ENCODE measurements at places on chromosomes 3 and 15.

DNA sequence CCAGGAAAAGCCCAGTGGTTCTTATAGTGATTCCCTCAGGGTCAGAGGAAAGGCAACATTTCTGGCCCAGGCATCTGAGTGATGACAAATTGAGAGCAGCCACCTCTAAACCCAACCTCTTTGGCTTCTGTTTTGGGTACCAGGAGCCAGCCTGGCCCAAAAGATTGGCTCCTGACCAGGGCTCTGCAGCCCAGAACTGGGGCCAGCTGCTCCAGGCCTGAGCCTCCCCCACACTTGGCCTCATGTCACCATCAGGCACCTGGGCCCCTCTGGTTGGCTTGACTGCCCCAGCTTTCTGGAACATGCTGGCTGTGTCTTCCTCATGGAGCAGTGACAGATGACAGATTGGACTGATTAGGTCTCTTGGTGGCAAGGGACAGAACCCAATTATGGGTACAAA, 26.0 kb upstream of the HCN4 start:
- DNase-seq, result no peak

- peak; percentile 38 for DNase-seq
Observed at GRCh38 chr3:129966876-129967275, 7.6 kb upstream of the TRH start.

DNA sequence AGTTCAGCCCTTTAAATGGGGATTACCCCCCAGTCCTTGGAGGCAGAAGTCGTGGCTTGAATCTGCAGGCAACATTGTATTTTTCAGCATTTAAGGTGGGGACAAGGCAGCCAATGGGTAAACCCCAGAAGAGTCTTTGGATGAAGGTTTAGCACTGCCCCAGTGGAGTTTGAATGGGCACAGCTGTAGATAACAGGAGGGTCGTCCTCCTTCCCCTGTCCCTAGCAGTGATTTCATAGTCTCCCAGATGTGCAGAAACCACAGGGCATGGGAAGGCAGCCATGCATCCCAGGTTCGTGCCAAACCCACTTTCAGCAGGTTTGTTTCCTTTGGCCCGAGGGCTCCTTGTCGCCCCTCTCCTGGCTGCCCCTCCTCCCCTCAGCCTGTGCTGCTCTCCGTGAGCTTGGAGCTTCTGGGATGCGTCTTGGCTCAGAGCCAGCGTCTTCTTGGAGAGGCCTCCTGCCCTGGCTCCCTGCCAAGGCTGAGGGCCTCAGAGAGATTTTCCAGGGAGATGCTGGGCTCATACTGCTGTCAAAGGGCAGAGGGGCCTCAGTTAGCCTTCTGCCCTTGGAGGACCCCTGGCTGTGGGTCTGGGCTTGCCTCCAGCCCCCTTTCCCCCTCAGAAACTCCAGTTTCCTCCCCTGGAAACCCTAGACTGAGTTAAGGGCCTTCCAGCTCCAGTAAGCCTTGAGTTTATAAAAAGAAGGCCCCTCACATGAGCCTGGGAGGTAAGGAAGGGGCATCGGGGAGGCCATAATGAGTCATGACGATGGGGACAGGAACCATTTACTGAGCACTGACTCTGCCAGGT, 48.9 kb upstream of the POLG start:
- peak; percentile 50 for DNase-seq

DNA sequence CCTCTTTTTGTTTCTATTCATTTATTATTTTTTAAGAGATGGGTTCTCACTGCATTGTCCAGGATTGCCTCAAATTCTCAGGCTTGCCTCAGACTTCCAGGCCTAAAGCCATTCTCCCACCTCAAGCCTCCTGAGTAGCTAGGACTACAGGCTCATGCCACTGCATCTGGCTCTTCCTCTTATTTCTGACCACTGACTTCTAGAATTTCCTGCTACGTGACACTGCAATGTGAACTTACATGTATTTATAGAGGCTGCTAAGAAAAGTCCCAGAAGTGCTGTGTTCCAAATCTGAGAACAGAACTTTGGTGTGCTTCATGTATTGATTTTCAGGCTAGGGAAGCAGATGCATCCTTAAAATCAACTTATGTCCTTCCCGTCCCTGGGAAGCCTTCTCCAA, 407.4 kb downstream of the RSL24D1 start:
- no peak for DNase-seq

- peak; percentile 9 for DNase-seq
Observed at GRCh38 chr15:93043621-93044300, 45.2 kb downstream of the RGMA start.

GRCh38 chr15:62572797-62573196, 407.7 kb upstream of the C2CD4B start:
- peak; percentile 44 for DNase-seq

GRCh38 chr15:67133738-67134066, 68.3 kb downstream of the SMAD3 start:
- no peak for DNase-seq

- DNase-seq, result no peak
Observed at GRCh38 chr15:90644952-90645725, 72.0 kb upstream of the BLM start.

- no peak for DNase-seq
Observed at GRCh38 chr3:195421400-195421799, 21.4 kb downstream of the ACAP2 start.

GRCh38 chr15:82043130-82043673, 2.6 kb downstream of the MEX3B start:
- DNase-seq, result peak; percentile 17

GRCh38 chr15:67202091-67202490, 52.4 kb downstream of the AAGAB start:
- DNase-seq, result no peak

DNA sequence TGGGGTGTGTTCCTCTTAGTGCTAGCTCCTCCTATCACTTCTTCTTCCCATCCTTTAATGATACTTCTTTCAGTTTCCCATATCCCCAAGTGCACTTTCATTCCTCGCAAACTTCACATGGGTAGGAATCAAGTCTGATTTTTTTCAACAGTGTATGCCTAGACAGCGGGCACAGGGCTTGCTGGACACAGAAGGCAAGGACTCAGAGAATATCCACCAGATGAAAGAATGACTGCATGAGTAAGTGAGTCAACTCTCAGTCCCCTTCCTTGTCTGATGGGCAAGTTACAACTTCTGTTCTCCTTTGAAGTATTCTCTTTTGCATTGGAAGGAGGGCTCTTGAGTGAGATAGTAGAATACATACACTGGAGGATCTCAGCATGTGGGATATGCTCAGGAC, 3.1 kb upstream of the SQOR start:
- no peak for DNase-seq

DNA sequence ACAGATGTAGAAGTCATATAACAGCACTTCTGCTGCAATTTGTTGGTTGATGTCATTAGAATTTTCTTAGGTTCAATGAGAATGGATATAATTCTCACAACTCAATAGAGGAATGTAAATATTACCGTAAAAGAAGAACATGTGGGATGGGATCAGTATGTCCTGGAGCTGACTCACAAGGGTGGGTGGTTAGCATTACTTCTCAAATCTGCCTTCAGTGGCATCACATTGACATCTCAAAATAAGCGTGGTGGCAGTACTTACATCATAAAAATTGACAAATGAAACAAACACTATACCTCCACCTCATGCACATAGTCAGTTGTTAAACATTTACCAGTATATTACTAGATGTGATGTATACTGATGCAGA, 1068.0 kb upstream of the CADM2 start:
- DNase-seq, result no peak

- DNase-seq, result no peak
Observed at GRCh38 chr3:5220193-5220592, 32.7 kb downstream of the EDEM1 start.

GRCh38 chr15:67267951-67268941, 13.7 kb downstream of the IQCH start:
- DNase-seq, result peak; percentile 25

DNA sequence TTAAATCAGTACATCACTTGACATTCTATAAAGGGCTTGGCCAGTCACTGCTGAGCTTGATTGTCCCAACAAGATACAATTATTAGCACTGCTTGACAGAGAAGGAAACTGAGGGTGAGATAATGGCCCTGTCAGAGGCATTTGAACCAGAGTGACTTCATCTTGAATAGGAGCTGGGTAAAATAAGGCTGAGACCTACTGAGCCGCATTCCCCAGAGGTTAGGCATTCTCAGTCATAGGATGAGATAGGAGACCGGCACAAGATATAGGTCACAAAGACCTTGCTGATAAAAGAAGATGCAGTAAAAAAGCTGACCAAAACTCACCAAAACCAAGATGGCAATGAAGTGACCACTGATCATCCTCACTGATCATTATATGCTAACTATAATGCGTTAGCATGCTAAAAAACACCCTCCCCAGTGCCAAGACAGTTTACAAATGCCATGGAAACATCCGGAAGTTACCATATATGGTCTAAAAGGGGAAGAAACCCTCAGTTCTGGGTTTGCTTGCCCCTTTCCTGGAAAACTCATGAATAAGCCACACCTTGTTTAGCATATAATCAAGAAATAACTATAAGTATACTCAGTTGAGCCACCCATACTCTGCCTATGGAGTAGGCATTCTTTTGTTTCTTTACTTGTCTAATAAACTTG, 239.1 kb upstream of the SETMAR start:
- no peak for DNase-seq

DNA sequence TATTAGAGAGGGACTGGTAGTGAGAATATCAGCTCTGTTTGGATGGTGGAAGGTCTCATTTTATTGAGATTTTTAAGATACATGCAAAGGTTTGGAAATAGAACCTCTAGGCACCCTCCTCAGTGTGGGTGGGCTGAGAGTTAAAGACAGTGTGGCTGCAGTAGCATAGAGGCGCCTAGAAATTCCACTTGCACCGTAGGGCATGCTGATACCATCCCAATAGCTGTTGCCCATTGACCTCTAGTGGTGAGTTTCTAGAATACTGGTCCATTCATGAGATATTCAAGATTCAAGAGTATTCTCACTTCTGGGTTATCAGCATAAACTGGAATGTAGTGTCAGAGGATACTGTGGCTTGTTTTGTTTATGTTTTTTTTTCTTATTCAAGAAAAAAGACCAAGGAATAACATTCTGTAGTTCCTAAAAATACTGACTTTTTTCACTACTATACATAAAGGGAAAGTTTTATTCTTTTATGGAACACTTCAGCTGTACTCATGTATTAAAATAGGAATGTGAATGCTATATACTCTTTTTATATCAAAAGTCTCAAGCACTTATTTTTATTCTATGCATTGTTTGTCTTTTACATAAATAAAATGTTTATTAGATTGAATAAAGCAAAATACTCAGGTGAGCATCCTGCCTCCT, 87.2 kb downstream of the TGFBR2 start:
- peak; percentile 73 for DNase-seq

- no peak for DNase-seq
Observed at GRCh38 chr3:37024820-37025405, 31.6 kb downstream of the MLH1 start.

- DNase-seq, result no peak
Observed at GRCh38 chr3:135760581-135760980, 204.9 kb upstream of the PPP2R3A start.

DNA sequence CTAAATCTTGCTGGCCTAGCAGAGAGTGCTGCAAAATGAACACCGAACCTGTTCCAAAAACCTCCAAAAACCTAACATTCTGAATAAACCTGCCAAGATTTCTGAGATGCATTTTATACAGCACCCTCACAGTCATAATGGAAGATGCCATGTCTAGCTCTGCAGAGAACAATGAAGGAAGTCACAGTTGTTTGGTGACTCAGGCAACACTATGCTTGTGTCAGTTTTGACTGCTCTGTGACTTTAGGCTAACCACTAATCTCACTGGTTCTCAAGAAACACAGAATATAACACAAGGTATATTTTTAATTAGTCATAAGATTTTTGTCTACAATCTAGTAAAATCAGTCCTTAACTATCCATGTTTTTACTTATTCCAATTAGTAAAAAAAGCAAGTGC, 606.6 kb downstream of the TBL1XR1 start:
- DNase-seq, result no peak

DNA sequence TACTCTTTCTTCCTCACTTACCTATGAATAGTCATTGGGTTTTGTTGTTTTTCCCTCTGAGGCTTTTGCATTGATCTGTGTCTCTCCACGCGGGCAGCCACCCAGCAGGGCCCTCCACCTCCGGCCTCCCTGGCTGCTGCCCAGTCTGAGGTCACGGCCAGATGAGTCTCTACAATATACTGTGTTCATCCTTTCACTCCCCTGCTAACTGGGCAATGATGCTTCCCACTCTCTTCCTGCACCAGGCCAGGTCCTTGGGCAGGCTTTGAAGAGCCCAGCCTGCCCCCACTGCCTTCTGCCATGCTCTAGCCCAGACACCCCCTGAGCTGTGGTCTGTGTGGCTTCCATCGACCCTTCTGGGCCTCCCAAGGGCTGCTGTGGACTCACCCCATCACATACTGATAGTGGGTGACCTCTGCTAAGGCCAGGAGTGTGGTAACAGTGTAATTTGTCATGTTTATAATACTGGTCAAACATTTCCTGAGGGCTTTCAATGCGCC, 18.0 kb downstream of the PDIA5 start:
- DNase-seq, result no peak

GRCh38 chr15:72872066-72872845, 88.7 kb upstream of the ADPGK start:
- no peak for DNase-seq

DNA sequence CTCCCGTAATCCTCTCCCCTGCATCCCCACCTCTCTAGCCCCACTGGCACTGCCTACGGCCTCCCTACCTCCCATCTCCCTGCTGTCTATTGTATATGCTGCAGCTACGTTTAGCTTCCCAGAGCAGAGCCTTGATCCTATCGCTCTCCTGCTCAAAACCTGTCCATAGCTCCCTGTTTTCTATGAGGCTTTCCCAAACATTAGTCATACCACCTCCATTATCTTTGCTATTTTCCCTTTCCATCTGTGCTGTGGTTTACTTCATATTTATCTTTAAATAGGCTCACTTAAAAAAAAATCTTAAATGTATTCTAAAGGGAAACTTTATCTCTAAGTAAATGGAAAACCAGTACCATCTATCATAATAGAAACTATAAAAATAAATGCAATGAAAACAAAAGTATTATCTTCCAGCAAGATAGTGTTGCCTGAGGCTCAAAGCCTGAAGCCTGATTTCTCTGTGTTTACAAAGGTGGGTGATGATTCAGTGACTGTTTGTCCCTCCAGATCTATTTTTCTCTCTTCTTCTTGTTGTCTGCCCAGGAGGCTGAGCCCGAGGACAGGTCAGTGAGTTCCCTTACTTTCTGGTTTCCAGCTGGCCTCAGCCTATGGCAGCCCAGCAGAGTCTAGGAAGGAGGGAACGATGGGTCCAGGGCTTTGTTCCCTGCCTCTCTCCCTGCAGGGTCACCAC, 397.1 kb upstream of the CFAP20DC start:
- no peak for DNase-seq

- DNase-seq, result no peak
Observed at GRCh38 chr3:197540961-197541377, 14.8 kb downstream of the BDH1 start.

DNA sequence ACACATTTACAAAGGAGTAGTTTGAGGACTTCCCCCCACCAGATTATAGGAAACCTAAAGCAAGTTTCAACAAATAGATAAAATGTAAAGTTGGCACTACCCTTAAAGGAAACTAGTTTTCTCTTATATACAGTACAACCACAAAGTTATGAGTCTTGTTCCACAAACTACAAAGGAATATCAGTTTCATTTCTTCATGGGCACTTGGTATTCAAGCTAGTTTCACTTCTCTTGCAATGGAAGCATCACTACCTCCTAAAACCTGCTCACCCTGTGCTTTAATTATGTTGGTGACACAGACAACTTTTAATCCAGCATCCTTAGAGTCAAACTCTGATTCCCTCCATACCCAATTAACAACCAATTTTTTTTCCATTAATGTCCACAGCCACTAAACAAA, 707.0 kb downstream of the ROBO2 start:
- no peak for DNase-seq

- no peak for DNase-seq
Observed at GRCh38 chr3:43766672-43767465, 76.1 kb downstream of the ABHD5 start.

- no peak for DNase-seq
Observed at GRCh38 chr3:10329495-10330015, 8.6 kb upstream of the SEC13 start.

All from NCI-H526 (cell line).